ENCODE measurements at places on chromosomes 4 and X. TPM values are rescaled to one million over a fixed set of nuclear protein-coding genes. Genes with fewer than 3 reads are reported as not detected.

Gene MAP3K15
- total RNA-seq = 0.82 TPM

Gene WDR17
- 60.2 TPM for total RNA-seq

Gene PRRG1
- 13.2 TPM for total RNA-seq

Gene MAGEA2B
- not detected for total RNA-seq

Gene SLC25A31
- total RNA-seq = not detected

Gene TEX13C
- total RNA-seq = not detected

Gene GRK4
- 26.5 TPM for total RNA-seq

Gene KCNE5
- total RNA-seq = 4.6 TPM

Gene CCKAR
- not detected for total RNA-seq

Gene RAI2
- total RNA-seq = 3.2 TPM

Gene ZAR1
- 0.27 TPM for total RNA-seq

Gene PPP2R2C
- total RNA-seq = 80.5 TPM

Gene RNF128
- total RNA-seq = 2.0 TPM

Gene AIFM1
- 9.6 TPM for total RNA-seq

Gene FAM9C
- not detected for total RNA-seq

Gene TMSB15A
- total RNA-seq = 96.7 TPM

Gene HOPX
- total RNA-seq = 17.4 TPM

Gene LONRF3
- 3.3 TPM for total RNA-seq

Gene PCSK1N
- 35.7 TPM for total RNA-seq

Gene CDKL2
- 34.6 TPM for total RNA-seq

Gene STK32B
- 19.1 TPM for total RNA-seq

Gene PNMA6F
- total RNA-seq = 0.36 TPM

Gene ZNF41
- 12.2 TPM for total RNA-seq

Gene CD38
- total RNA-seq = 2.1 TPM

Gene C1QTNF7
- 1.5 TPM for total RNA-seq

Gene SLITRK2
- 26.5 TPM for total RNA-seq

Gene NEIL3
- total RNA-seq = 6.2 TPM

Gene ADAMTS3
- total RNA-seq = 13.8 TPM

Gene MAOA
- 11.3 TPM for total RNA-seq

Gene POU4F2
- total RNA-seq = 3.8 TPM

Gene NOCT
- 17.2 TPM for total RNA-seq

Gene SPANXN3
- total RNA-seq = not detected

Gene HMX1
- 0.18 TPM for total RNA-seq

Gene GAB3
- total RNA-seq = 2.1 TPM

Gene AKAP4
- not detected for total RNA-seq

Gene WWC2
- 50.1 TPM for total RNA-seq

Gene DDX53
- total RNA-seq = not detected

Gene FABP2
- total RNA-seq = not detected

Gene ZNF185
- 2.9 TPM for total RNA-seq

All from cerebellum (tissue), 4 donors.